ENCODE measurements at places on chromosomes 3 and 15.
A peak's percentile ranks its signal among the peaks of the same experiment; 100 is the strongest.

GRCh38 chr3:186589856-186590579, 19.5 kb downstream of the DNAJB11 start:
- DNase-seq: no peak

DNA sequence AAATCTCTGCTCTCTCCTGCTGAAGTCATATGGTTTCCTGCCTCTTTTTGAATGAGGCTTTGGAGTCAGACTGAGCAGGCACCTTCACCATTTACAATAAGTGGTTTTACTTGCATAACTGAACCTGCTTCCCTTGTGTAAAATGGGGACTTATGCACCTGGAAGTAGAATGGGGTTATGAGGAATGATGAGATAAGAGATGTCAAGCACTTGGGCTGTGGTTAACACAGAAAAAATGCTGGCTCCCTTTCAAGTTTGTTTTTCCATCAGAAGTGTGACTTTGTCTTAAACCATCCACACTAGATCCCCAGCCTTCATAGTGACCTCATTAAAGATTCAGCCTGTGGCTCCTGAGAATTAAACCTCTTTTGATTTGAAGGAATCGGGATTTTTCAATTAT, 5.2 kb downstream of the EXOSC7 start:
- DNase-seq: no peak

- DNase-seq: no peak
Measured at GRCh38 chr3:85481411-85482212, 522.8 kb downstream of the CADM2 start.

DNA sequence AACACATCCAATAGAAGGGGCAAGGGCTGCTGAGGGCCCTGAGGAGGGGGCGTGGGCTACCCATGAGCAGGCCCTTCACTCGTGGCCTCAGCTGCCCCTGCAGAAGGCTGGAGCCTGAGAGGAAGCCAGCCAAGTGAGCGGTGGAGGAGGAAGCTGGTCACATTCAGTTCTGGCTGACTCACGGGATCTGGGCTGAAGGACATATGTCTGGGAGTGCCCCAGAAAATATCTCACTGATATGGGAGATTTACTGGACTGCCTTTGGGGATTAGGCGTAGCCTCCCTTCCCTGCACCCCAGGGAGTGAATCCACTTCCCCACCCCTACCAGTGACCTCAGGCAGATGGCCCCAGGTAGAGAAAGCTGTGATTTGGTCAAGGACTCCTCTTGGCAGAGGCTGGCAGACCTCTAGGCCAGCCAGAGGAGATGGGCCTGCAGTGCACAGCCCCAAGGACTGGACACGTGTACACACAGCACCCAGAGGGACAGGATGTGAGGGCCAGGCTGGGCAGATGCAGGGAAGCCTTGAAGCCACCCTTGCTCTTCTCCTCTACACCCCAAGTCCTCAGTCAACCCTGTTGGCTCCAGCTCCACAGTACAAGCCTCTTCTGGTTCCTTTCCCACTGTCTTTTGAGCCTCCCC, 14.2 kb upstream of the ANKDD1A start:
- DNase-seq: no peak

GRCh38 chr3:137709011-137709601, 55.0 kb upstream of the SOX14 start:
- peak; percentile 3 for DNase-seq

DNA sequence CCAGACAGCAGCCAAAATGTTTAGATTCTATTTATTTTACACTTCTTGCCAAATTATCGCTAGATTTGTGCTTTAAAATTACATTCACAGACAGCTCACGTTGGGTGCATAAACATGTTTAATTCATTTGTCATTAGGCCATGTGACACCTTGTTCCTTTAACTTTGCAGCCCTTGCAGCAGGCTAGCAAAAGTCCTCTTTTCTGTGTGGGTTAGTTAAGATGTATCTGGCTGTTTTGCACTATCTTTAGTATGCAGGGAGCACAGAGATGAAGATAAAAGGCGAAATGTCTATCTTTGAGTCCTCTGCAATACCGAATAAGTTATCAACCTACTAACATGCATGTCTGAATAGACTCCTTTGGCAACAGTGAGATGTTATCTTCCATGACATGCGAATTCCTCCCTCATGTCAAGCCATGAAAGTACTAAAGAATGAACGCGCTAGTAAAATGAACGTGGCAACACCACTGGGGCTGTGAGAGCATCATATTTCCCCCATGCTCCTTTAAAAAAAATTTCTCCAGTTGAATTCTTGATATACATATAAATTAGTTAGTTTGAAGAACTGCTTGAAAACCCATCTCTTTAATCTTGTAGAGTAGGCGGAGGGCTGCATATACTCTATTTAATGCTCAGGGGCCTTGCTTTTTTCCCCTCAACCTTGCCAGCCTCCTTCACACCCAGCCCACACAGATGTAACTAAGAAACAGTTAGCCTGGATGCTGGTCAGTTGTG, 620.4 kb upstream of the NR2F2 start:
- no peak for DNase-seq

DNA sequence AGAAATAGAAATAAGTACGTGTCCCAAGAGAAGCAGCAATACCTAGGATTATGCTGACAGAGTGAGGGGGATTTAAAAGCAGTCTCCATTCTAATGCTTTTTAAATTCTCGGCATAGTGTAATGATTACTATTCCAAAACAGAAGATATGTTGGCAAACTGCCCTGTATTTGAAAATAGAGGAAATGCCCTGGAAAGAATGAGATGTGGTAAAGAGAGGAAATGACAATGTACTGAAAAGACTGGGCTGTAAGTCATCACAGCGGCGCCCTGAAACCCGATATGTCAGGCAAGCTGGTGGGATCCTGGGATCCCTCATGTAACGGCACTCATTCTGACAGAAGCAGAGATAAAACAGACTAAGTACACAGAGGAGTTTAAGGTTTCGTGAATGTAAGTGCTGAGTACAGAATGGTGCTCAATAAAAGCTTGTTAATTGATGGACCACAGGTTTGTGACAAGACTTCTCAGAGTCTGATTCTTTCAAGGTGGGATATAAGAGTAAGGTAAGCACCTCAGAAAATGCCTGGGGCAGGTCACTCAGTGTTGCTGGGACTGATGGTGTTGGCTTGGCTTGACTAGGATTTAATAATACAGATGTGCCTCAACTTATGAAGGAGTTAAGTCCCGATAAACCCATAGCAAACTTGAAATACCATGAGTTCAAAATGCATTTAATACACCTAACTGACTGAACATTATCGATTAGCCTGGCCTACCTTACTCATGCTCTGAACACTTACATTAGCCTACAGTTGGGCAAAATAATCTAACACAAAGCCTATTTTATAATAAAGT, 91.4 kb downstream of the NFKBIZ start:
- no peak for DNase-seq

DNA sequence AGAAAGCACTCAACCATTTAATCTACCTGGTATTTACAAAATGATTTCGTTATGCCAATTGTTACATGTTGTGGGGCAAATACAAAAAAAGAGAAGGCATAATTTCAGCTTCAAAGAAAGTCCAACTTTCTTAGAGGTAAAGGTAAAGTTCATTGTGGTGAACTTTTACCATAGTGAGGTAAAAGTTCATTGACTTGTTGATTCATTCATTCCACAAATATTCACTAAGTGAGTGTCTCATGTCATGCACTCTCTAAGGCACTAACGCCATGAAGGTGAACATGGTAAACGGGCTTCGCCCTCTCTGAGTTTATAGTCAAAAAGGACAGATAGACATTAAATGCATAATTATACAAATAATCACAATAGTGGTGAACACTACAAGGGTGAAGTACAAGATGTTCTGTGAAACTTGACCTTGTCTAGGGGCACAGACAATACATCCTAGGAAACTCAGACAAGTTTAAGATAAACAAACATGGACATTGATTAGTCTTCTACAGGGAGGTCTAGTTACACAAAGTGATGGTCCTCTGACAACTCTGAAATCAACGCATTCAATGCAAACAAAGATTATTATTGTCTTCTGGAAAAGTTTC, 378.6 kb downstream of the MAGI1 start:
- DNase-seq: no peak

DNA sequence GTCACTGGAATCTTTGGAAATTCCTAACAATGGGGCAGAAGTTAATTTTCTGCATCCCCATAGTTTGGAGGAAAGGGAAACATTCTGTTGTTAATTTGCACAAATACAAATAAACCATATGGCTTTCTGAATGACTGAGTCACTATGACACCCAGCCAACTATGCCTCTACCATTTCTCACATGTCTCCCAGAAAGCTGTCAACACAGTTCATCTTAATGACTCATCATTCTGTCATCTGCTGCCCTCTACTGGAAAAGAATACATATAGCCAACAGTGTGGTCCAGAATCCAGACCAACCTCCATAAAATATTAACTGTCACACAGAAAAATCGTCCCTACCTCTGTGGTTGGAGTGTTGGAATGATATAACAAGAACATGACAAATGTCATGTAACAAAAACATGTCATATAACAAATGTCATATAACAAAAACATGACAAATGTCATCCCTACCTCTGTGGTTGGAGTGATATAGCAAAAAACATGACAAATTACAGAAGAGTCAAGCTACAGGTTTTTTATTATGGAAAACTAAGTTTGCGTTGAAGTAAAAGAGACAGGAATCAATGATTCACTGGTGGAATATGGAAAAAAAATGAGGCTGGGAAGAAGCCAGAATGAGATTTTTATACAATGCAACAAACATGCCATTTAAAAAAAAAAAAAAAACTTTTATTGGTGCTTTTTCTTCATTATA, 47.7 kb upstream of the GYG1 start:
- peak; percentile 91 for DNase-seq

GRCh38 chr3:54863366-54863765, 64.5 kb downstream of the LRTM1 start:
- no peak for DNase-seq

GRCh38 chr15:94366781-94367180, 135.4 kb downstream of the MCTP2 start:
- DNase-seq: no peak

DNA sequence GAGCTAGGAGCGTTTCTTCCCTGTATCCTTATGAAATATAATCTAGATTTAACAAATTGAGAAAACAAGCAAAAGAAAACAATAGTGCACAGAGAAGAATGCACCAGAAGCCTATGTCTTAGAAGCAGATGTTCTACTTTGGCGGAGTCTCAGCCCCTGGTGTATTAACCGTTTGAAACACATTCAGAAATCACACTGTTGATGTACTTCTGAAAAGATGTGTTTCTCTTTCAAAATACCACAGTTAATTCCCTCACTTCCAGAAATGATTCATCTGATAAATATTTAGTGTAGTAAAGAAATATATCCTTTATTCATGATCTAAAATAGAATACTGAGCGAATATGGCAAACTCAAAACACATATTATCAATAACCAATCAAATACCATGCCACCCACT, 77.7 kb downstream of the CBLB start:
- DNase-seq: no peak

DNA sequence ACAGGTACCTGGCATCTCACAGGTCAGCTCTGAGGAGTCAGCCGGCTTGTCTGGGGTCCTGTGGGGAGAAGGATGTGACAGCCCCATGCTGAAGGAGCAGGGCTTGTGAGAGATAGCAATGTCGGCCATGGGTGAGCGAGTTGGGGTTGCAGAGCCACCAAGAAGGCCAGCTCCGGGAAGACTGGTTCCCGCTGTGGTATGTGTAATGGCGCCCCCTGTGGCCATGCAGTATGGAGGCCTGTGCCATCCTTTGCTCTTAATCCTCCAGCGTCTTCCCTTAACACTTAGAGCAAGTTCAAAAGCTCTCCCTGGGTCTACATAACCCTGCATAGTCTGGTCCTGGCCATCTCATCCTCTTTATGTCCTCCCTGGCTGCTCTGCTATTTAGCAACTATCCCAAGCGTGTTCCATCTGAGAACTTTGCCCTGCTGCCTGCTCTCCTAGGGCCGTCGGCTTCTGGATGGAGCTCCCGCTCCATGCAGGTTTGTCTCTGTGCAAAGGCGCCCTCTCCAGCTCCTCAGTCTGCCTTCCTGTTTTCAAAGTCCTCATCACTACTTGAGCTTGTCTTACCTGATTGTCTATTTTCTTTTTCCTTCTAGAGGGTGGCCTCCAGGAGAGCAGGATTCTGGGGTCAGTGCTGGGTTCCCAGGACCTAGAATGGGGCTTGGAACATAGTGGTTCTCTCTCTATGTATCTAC, 40.8 kb upstream of the IQCF6 start:
- DNase-seq: no peak

DNA sequence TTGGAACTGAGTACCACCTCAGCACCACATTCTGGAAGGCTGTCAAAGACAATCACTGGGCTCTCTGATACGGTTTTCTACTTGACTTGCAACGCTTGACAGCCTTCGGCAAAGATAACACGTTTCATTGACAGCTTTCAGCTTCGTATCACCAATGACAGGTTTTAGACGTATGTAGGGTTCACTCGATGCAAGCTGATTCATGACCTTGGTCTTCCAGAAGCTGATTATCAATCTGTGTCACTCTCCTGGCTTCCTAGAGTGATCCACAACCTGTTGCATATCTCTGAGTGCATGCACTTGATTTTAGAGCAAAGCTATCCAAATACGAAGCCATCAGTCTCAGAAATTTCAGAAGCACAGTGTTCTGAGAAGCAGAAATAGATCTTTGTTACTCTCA, 381.6 kb downstream of the FEZF2 start:
- no peak for DNase-seq
